ENCODE measurements at places on chromosomes 3 and 15.

DNA sequence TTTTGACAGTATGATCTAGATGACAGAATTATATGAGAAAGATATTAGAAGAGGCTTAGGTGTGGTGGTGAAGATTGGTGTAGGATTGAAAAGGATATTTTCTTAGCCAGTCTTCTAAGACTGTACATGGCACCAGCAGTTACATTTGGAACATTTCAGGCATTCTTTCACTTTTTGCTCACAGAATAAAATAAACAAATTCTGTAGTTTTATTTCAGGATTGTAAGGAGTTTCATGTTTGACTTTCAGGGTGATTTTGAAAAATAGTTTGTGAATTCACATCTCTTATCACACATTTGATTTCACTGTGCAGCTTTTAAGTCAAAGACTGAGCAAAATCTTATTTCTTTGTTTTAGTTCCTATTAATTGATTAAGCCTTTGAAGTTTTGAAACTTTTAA is 27.1 kb downstream of the DNAJC13 start:
- no peak for DNase-seq

DNA sequence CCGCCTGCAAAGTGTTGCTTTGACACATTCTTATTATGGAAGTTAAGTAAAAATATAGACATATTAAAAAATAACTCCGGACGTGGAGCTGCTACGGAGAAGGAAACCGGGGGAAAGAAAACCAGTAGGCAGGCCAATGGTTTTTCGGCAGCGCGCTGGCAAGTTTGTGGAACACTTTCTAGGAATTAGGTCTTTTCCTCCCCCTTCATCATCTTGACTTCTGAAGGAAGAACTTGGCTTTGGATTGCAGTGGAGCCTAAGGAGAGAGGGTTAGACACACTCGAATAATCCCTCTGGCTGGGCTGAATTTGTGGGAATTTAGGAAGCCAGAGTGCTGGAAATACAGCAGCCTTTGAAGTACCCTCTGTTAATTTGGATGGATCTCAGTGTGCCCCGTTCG is 317 bp downstream of the ROBO2 start:
- DNase-seq = no peak

- DNase-seq = no peak
Measured at GRCh38 chr15:56814429-56814828, 81.1 kb upstream of the ZNF280D start.

DNA sequence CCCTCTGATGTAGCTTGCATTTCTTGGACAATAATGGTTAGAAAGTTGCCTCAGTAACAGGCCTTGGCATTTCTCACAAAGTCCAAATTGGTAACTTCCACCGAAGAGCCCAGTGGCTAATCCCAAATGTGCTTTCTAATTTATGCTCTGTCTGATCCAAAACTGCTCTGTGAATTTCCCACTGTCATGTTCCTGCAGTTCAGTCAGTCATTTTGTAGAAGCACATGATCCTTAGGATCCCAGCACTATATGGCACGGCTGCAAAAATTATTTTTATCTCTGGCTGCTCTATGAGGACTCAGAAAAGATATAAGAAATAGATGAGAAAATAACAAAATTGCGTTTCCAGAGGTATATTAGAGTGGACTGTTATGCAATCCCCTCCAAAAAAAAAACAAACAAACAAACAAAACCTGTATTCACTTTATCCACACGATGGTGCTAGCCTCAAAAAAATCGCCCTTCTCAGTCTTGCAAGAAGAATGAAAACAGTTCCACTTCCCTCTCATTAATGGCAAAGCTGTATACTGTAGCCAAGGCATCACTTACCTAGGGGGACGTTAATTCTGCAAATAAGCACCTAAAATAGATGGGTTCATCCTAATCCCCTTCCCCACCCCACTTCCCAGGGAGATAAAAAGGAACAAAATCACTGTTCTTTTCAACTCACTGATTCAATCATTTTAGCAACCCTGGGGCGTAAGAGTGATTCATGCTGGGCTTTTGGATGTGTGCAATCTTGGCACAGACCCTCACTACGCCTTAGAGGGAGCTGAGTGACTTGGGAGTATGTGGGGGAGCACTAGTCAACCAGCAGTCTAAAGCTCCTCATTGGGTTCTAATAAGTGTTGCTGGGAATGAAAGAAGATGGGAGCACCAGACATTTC is 61.3 kb downstream of the TMCO5A start:
- no peak for DNase-seq

GRCh38 chr3:144746631-144747030 is 775.0 kb downstream of the DIPK2A start:
- DNase-seq = no peak

DNA sequence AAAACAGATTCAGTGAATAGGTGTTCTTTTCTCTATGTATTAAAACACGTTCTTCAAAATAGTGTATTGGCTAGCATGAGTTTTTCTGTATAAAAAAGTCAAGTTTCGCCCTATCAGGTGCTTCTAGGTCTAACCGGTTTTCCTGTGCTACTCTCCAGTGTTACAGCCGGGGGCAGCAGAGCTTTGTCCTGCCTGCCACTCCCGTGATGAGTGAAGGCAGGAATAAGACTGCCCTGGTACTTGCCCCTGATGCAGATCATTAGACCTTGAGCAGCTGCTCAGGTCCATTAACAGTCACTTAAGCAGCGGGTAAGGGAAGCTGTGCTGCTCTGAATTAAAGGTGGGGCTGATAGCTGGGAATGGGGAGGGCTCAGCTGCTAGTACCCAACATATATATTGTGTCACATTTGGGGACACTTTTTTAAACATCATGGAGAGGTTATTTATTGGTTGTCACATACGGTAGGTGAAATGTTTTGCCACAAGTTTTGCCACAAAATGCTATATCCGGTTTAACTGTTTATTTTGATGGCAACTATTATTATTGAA is 1.3 kb upstream of the UNC13C start:
- DNase-seq = no peak

GRCh38 chr3:79724206-79724605 is 43.6 kb downstream of the ROBO1 start:
- DNase-seq = no peak

GRCh38 chr3:148955544-148956346 is 35.6 kb upstream of the GYG1 start:
- peak; percentile 30 for DNase-seq

All from DMS 273 treated with DMSO at 0.1 percent for 48 hours (cell line).